Glutamatergic neuron (in vitro differentiated cells): ENCODE measurements at places on chromosomes 16 and 17. TPM values are rescaled to one million over a fixed set of nuclear protein-coding genes. Genes with fewer than 3 reads are reported as not detected.

The SYCE1L gene
- total RNA-seq, result 12.8 TPM

The PPP1R1B gene
- not detected for total RNA-seq

The SUZ12 gene
- total RNA-seq, result 23.8 TPM

The PRR11 gene
- total RNA-seq, result 9.6 TPM

The ALOX12 gene
- total RNA-seq, result not detected
